ENCODE measurements at places on chromosomes 2 and 18.

GRCh38 chr2:13106302-13106701 is 389.6 kb downstream of the TRIB2 start:
- DNase-seq: no peak

- no peak for DNase-seq
These were observed 1.3 kb downstream of the SLC20A1 start for GRCh38 chr2:112646791-112647689.

DNA sequence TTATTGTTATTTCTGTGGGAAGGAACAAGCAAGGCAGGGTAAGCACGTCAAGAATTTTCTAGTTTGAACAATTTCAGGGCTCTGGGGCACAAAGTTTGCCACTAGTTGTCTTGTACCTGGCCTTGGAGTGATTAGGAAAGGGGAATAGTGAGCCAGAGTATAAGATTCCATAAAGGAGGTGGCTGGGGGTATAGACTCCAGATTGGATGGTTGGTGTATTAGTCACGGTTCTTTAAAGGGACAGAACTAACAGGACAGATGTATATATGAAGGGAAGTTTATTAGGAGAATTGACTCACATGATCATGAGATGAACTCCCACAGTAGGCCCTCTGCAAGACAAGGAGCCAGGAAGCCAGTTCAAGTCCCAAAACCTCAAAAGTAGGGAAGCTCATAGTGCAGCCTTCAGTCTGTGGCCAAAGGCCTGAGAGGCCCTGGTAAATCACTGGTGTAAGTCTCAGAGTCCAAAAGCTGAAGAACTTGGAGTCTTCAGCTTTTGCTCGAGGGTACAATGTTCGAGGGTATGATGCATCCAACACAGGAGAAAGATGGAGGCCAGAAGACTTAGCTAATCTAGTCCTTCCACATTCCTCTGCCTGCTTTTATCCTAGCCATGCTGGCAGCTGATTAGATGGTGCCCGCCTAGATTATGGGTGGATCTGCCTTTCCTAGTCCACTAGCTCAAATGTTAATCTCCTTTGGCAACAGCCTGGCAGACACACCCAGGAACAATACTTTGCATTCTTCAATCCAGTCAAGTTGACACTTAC is 31.5 kb upstream of the PTPRM start:
- DNase-seq: no peak

DNA sequence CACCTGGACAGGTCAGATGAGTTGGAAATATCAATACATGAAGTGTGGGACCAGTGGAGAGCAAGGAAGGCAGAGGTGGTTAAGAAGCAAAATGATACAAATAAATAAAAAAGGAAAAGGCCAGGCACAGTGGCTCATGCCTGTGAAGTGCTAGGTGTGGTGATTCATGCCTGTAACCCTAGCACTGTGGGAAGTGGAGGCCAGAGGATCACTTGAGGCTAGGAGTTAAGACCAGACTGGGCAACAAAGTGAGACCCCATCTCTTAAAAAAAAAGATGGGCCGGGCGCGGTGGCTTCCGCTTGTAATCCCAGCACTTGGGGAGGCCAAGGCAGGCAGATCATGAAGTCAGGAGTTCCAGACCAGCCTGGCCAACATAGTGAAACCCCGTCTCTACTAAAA is 2.9 kb downstream of the STON1 start:
- DNase-seq: no peak

GRCh38 chr18:21593540-21594257 is 6.8 kb downstream of the ESCO1 start:
- peak; percentile 16 for DNase-seq

- no peak for DNase-seq
These were observed 184.8 kb downstream of the DIS3L2 start for GRCh38 chr2:232146294-232146693.

GRCh38 chr2:37984589-37984988 is 59.5 kb downstream of the RMDN2 start:
- no peak for DNase-seq

DNA sequence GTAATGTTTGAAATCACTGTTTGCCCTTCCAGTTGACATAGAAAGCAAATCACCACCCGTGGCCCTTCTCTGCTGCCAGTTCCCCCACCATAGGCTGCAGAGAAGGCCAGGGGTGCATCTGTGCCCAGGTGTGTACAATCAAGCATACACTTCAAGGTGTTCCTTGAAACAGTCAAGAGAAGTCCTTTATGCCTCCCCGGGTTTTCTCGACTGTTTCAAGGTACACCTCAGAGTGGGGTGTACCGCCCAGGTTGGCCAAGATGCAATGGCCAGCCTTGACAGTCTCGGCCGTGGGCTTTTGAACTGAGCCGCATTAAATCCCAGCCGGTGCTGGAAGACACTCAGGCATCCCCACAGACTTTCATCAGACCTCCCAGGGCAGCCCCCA is 21.0 kb upstream of the ATP9B start:
- DNase-seq: no peak

DNA sequence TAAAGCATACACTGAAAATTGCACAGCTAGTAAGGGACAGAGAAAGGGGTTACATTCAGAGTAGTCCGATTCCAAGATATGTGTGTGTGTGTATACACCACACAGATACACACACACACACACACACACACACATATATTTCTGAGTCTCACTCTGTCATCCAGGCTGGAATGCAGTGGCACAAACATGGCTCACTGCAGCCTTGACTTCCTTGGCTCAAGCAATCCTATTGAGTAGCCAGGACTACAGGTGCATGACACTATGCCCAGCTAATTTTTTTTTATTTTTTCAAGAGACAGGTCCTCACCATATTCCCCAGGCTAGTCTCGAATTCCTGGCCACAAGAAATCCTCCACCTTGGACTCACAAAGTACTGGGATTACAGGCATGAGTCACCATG is 68.1 kb upstream of the ITPRID2 start:
- no peak for DNase-seq

DNA sequence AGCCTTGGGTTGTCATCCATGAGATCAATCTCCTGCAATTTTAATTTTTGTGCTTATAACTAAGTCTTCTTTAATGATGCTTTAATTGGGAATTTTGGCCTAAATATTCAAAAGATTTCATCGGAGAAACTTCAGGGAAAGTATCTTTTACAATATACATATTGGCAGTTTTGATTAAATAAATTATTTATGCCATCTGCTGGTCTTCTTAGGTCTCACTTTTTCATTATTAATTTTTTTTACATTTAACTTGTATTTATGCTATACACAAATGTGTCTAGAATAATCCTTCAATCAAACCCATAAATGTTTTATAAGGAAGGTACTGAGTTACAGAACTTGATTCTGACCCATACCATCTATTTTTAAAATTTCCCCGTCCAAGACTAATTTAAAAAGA is 95.1 kb upstream of the XPO1 start:
- no peak for DNase-seq

- DNase-seq: no peak
These were observed 212.4 kb downstream of the SLC4A10 start for GRCh38 chr2:161836664-161837063.

GRCh38 chr18:3015204-3015592 is 2.3 kb upstream of the LPIN2 start:
- DNase-seq: no peak

- DNase-seq: no peak
These were observed 10.8 kb upstream of the NEU4 start for GRCh38 chr2:241798081-241798630.

DNA sequence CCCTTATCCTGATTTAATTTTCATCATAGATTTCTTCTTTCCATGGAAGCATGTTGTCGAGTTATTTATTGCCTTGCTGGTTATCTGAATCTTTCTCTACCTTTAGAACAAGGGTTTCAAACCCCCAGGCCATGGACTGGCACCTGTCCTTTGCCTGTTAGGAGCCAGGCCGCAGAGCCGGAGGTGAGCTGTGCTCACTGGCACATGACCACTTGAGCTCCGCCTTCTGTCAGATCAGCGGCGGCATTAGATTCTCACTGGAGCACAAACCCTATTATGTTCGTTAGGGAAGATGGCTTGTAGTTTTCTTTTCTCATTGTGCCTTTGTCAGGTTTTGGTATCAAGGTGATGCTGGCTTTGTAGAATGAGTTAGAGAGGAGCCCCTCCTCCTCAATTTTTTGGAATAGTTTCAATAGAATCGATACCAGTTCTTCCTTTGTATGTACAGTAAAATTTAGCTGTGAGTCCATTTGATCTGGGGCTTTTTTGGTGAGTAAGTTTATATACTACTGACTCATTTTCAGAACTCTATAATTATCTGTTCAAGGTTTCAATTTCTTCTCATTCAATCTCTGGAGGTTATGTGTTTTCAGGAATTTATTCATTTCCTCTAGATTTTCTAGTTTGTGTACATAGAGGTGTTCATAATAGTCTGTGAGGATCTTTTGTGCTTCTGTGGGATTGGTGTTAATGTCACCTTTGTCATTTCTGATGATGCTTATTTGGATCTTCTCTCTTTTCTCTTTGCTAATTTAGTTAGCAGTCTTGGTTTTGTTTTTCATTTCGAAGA is 668.0 kb upstream of the FAM98A start:
- no peak for DNase-seq

- no peak for DNase-seq
These were observed 86.7 kb downstream of the AGAP1 start for GRCh38 chr2:235580426-235581157.

DNA sequence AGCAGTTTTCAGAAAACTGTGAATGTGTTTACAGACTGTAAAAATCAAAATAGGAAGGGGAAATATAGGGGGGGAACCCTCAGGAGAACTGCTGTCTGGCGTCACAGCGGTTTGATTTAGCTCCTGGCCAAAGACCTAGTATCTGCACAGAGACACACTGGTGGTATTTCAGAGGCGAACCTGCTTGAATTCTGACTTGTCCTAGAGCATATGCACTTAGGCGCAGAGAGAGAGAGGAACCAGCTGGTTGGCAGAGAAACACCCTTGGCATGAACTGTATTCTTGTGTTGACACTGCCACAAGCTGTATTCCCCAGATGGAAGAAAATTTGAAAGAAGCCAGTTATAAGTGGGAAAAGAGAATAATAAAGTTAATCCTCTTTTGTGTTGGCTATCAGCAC is 506.5 kb upstream of the NRP2 start:
- no peak for DNase-seq

- no peak for DNase-seq
These were observed 96.7 kb upstream of the SMIM21 start for GRCh38 chr18:75524181-75524580.

Data from CD4-positive, alpha-beta T cell treated with Interleukin-10 for 1 hour (primary cell).